ENCODE measurements at places on chromosomes 7 and 10.

- DNase-seq: no peak
Measured at GRCh38 chr10:24396396-24396795, 187.5 kb downstream of the KIAA1217 start.

GRCh38 chr10:78942091-78942501 is 126.7 kb upstream of the ZMIZ1 start:
- no peak for DNase-seq

GRCh38 chr10:92696606-92697383 is 7.0 kb downstream of the HHEX start:
- DNase-seq: no peak

GRCh38 chr10:6343305-6344010 is 140.7 kb downstream of the PFKFB3 start:
- no peak for DNase-seq

DNA sequence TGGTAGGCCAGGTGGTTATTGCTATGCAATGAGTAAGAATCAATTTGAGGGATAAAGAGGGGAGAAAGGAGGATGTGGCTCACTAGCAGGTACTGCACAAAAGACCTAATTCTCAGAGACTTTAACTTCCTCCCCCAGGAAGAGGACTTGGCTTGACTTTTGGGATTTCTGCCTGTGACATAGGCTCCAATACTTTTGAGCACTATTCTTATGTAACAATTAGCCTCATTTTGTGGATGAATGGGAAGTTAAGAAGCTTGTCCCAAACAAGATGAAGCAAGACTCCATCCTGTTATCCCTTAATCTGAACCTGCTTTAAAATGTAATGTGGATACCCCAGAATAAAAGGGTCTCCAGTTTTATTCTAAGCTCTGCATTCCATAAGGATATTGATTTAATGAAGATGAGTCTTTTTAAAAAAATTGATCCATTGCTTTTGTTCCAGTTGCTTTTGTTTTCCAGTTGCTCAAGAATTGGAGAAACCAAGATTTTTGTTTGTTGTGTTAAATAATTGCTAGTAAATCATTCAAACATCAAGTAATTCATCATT is 218.5 kb downstream of the SNX13 start:
- DNase-seq: no peak

- DNase-seq: no peak
Measured at GRCh38 chr10:20991526-20991925, 94.4 kb upstream of the NEBL start.

GRCh38 chr7:75727881-75728593 is 10.7 kb downstream of the HIP1 start:
- no peak for DNase-seq

GRCh38 chr7:111528331-111528730 is 34.0 kb downstream of the IMMP2L start:
- DNase-seq: no peak

DNA sequence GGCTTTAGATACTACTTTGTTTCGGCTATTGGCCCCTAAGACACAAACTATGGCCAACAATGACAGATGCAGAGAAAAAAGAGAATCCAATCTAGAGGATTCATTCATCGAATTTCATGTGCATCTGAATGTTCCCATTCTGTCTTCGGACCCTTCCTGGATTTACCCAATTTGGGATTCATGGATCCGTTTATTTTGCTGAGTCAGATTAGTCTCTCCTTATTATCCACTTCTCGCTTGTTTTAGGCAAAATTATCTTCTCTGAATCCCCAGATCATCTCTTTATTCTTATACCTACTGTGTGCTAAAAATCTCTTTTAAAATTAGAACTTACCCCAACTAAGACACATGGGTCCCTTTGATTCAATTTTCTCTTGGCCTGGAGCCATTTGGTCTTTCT is 6.5 kb downstream of the TRPV6 start:
- no peak for DNase-seq

GRCh38 chr10:51960494-51960895 is 261.1 kb upstream of the CSTF2T start:
- DNase-seq: peak; percentile 5

DNA sequence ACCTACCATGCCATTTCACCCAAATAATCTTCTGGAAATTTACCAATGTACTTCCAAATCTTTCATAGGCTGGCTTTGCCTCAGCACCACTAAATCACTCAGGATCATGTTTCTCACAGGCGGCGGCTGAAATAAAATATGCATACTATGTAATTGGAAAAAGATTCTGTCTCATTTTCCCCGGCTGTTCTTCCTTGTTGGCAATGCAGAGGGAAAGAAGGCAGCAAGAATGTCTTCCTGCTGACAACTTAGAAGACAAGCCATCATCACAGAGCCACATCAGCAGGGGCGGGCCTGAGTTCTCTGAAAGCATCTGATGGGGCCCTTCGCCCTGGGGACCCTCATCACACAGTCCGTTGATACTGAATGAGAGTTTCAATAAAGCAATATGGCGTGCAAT is 39.2 kb upstream of the COL1A2 start:
- DNase-seq: no peak

DNA sequence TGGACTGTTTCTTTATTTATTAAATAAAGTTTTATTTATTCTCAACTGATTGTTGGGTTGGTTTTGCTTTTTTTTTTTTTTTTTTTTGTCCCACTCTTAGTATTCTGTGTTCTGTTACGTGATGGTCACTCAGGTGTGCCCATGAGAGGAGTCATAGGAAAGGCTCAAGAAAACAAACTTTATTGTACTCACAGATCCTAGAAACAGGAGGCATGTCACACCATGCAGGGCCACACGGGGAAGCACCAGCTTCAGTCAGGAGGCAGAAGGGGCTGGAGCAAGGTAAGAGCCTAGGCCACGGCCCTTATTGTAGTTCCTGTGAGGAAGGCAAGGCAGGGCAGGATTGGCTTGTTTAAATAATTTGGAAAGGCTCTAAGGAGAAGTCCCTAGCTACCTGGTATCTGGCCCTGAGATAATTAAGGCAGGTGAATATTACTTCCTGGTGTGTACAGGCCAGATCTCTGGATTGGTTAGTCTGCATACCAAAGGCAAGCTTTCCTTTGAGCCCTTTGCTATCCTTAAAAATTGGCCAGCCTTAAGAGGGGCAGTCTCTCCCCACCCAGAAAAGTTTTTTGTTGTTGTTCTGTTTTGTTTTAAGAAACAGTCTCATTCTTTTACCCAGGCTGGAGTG is 8.3 kb downstream of the ATOH7 start:
- no peak for DNase-seq

DNA sequence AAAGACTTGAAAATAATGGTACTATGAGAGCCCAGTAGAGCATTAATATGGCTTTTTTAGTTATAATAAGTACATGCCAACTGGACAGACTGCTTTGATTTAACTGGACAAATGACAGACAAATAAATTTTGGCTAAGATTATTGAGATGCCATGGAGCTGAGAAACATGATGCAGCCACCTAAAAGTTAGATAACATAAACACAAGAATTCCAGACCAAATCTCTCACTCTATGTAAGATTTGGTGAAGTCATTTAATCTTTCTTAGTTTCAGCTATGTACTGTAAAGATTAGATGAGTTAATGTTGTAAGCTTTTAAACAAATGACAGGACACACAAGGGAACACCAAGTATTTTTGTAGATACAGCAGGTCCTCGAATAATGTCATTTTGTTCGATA is 118.2 kb downstream of the CACNA2D1 start:
- no peak for DNase-seq

GRCh38 chr7:94697035-94697974 is 41.4 kb upstream of the SGCE start:
- no peak for DNase-seq

GRCh38 chr7:94510582-94511496 is 1.2 kb downstream of the CASD1 start:
- DNase-seq: peak; percentile 47

GRCh38 chr10:102868911-102869257 is 386 bp upstream of the AS3MT start:
- no peak for DNase-seq

DNA sequence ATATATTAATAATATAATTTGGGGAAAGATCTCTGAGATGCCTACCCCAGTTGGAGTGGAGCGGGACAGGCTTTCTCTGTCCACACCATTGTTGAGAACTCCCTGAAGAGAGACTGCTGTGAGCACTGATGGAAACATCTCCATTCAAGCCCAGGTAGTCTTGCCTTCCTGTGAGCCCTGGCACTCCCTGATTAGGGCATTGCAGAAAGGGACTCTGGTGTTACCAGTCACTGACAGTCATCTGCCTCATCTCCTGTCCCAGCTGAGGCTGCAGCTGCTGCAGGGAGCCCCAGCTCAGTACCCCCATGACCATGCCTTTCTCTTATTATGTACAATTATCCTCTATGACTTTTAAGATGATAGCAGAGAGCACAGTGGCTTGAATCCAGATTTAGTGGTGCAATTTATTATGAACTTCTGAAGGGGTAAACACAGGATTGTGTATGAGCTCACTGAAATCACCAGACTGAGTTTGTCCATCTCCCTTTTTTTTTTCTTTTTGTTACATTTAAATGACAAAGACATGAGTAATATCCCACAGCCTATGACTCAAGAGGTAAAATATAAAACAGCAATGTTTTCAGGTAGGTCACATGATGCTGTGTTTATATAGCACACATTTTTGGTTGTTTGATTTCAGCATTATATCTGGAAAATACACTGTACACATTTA is 236.9 kb downstream of the SLC25A13 start:
- DNase-seq: no peak

DNA sequence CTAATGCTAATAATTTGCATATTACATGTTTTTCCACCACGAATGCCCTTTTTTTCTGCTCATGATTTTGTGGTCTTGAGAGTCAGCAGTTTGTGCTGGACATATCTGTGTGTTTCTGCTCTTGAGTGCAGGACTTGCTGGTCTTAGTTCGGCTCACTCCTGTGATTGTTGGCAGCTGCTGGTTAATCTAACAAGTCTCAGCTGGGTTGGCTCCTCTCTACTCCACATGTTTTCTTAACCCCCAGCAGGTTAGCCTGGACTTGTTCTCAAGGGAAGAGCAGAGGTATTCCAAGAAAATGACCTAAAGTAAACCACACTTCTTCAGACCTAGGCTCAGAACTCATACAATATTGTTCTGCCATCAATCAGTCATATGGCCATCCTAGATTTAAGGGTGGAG is 1238.9 kb downstream of the XPNPEP1 start:
- no peak for DNase-seq

GRCh38 chr7:91264924-91265681 is 870 bp downstream of the FZD1 start:
- peak; percentile 51 for DNase-seq

DNA sequence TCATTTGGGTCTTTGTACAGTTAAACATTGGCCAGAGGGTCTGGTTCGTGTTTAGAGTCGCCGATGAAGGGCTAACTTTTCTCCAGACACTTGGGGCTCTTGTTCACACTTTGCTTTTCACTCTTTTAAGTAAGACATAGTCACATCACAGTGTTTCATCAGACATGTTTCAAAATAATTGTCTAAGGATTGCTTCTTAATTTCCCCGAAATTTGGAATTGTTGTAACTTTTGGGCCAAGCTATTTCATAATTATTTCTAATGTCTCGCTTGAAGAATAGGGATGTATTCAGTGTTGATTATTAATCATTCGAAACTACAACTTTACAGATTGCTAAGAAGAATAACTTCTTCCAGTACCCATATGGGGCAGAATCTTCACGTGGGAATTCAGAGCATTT is 92.8 kb downstream of the TCF7L2 start:
- DNase-seq: no peak

GRCh38 chr7:88746126-88746525 is 13.4 kb upstream of the ZNF804B start:
- DNase-seq: no peak

DNA sequence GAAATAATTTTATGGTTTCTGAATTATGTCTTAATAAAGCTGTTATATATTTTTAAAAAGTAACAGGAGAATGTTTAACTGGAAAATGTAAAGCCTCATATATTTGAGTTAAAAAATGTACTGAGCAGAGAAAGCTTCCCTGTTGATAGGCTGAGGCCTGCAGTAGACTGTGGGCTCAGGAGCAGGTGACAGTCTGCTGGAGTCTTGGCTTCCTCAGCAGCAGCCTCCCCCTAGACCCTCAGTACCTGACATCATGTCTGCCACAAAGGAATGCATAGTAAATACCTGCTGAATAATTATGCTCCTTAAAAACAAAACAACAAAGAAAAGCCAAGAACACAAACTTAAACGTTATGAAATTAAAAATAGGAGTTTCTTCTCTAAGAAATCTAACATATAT is 73.9 kb upstream of the NOBOX start:
- no peak for DNase-seq

DNA sequence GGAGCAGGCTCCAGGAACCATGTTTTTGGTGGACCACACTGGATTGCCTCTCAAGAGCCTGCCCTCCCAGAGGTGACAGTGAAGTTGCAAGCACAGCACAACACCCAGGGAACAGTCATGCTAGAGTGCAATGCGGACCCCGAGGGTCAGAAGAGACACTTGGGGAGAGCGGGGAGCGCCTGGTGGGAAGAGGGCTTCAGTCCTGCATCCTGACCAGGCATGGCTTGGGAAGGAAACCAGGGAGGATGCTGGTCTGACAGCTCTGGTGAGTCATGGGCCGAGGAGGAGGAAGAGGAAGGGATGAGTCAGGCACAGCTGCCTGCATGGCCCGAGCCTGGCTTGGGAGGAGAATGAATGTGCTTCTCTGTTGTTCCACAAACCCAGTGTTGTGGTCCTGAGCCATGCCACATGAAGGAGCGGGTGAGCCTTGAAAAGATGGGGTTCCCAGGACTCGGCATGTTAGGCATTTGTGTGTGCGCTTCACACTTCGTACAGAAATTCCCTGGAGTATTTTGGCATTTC is 29.5 kb upstream of the ANKRD2 start:
- peak; percentile 31 for DNase-seq

DNA sequence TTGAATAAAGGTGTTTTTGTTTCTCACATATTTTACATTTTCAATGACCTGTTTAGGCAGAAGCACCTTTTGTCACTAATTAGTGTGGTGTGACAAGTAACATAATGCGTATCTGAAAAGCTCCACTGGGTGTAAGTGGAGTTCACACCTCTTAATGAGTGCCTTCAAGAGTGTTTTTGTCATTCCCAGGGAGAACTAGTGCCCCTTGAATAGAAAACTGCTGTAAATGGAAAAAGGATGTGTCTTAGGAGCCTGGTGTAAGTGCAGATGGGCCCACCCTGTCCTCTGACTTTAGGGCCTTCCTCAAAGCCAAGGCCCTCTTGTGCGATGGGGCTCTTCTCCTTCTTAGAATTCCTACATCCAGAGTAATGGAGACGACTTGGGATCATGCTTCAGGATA is 170.0 kb downstream of the MGMT start:
- no peak for DNase-seq

GRCh38 chr7:24716480-24717246 is 40.6 kb downstream of the GSDME start:
- no peak for DNase-seq

GRCh38 chr7:142349670-142350405 is 92.0 kb upstream of the PRSS58 start:
- no peak for DNase-seq

- DNase-seq: no peak
Measured at GRCh38 chr10:8048281-8049008, 6.0 kb upstream of the GATA3 start.

- DNase-seq: no peak
Measured at GRCh38 chr7:157032644-157033482, 22.4 kb upstream of the MNX1 start.
